NCI-H1436 treated with DMSO at 0.1 percent for 48 hours (cell line): ENCODE measurements at places on chromosomes 13 and 19.

- DNase-seq, result no peak
These were observed 366.4 kb downstream of the KLF12 start for GRCh38 chr13:73767747-73768315.

- DNase-seq, result no peak
These were observed 3.6 kb upstream of the MIER2 start for GRCh38 chr19:347946-348861.

DNA sequence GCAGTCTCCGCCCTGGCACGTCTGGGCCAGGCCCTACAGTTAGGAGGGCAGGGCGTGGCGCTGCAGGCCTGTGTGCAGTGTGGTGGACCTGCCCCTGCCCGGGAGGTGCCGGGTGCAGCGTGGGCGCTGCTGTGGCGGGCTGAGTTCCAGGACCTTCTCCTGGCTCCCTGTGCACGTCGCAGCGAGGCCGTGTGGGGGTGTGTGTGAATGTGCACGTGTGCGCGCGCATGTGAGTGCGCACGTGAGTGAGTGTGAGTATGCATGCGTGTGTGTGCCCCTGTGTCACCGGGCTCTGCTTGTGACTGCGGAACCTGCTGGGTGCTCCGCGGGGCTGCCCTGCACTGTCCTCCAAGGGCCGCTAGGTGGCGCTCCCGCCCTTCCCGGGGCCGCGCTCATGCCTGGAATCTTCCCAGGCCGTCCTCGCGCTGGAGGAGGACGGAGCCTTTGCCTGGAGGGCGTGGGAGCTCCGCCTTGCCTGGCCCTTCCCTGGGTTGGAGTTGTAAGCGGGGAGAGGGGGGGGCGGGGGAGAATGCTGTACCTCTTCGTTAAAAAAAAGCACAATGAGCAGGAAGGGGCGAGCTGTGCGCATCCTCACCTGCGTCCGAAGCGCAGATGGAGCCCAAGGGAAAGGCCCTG, 79.3 kb downstream of the KDM4B start:
- no peak for DNase-seq

DNA sequence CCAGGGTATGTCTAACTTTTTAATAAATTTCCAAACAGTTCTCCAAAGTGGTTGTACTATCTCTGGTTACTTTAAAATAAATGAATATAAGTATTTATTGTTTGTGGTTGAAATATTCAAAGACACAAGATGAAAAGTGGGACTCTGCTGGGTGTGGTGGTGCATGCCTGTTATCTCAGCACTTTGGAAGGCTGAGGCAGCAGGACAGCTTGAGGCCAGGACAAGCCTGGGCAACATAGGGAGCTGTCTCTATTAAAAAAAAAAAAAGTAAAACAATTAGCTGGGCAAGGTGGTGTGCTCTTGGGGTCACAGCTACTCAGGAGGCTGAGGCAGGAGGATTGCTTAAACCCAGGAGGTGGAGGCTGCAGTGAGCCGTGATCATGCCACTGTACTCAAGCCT, 10.4 kb downstream of the PNMA8A start:
- DNase-seq, result no peak

DNA sequence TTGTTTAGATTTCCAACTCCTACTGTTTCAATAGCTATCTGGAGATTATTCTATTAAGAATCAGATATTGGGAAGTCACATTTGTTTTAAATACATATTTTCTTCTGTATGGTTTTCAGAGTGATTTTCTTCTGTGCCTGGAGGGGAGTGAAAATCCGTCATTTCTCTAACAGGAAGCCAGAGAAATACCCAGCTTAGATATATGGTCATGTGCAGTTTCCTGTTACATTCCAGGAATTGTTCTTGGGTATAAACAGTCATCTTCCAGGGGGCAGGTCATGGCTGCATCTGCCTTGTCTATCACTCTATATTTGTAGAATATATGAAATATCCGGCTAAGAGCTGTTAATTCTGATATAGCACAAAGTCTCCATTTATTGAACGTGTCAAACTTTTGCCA, 77.5 kb upstream of the MIR17HG start:
- DNase-seq, result no peak

- peak; percentile 35 for DNase-seq
These were observed 37.7 kb upstream of the MCF2L start for GRCh38 chr13:112931028-112931934.

DNA sequence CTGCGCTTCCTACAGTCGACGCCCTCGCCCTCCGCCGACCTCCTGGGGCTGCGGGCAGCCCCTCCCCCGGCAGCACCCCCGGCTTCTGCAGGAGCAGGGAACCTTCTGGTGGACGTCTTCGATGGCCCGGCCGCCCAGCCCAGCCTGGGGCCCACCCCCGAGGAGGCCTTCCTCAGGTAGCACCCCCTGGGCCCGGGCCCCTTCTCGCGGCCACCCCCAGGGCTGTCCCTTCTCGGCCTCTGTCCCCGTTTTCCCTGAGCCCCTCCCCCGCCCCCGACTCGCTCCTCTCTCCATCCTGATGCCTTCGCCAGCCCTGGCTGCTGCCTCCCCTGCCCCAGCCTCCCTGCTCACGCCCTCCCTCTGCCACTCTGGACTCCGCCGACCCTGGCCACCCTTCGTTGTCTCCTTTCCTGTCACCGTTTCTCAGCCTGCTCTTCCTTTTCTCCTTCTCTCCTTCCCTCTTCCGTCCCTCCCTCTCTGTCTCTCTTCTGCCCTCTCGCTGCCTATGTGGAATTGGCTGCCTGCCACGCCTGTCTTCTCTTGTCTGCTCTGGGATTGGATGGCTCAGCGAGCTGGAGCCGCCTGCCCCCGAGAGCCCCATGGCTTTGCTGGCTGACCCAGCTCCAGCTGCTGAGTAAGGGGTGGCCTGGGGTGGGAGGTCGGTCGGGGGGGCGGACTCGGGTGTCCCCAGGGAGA, 11.0 kb downstream of the FUZ start:
- peak; percentile 40 for DNase-seq

DNA sequence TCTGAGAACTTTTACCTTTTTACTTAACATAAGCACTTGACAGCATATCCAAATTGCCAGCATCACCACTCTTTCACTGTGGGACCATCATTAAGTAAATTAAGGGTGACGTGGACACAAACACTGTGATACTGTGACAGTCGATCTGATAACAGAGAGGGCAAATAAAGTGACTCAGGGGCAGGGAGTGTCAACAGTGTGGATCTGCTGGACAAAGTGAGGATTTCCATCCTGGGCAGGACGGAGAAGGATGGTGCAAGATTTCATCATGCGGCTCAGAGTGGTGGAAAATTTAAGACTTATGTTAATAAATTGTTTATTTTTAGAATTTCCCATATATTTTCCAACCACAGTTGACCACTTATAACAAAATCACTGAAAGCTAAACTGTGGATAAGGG, 60.0 kb upstream of the WDFY2 start:
- DNase-seq, result no peak

DNA sequence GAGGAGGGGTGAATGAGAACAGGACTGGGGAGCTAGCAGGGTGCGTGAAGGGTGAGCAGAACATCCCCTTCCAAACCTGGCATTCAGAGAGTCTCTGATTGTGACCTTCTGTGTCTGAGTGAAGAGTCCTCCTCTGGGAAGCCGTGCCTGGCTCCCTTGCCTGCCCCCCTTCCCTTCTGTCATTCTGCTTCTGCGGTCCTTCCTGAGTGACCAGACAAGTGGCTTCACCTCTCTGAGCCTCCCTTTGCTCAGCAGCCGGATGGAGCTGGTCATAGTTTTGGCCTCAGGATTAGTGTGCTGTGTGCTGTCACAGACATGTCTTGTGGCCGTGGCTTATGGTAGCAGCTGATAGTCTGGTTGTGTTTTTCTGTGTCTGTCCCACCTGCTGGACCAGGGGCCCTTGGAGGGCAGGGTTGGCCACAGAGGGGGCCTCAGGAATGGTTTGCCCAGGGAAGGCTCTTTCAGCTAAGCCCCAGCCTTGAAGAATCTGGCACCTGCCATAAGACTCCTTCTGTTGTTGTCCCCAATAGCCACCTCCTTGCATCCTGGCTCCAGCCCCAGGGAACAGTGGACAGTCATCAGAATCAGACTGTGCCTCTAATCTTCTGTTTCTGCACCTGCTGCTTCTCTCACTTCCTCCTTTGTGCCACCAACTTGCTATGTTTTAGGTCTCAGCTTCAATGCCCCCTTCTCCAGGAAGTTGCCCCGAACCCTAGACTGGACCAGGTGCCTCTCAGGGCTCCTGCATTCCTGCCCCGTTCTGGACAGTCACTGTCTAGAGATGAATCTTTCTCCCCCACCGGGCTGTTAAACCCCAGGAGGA, 5.9 kb downstream of the CLPTM1 start:
- DNase-seq, result no peak

- DNase-seq, result no peak
These were observed 30.1 kb downstream of the KLF12 start for GRCh38 chr13:74103970-74104555.

DNA sequence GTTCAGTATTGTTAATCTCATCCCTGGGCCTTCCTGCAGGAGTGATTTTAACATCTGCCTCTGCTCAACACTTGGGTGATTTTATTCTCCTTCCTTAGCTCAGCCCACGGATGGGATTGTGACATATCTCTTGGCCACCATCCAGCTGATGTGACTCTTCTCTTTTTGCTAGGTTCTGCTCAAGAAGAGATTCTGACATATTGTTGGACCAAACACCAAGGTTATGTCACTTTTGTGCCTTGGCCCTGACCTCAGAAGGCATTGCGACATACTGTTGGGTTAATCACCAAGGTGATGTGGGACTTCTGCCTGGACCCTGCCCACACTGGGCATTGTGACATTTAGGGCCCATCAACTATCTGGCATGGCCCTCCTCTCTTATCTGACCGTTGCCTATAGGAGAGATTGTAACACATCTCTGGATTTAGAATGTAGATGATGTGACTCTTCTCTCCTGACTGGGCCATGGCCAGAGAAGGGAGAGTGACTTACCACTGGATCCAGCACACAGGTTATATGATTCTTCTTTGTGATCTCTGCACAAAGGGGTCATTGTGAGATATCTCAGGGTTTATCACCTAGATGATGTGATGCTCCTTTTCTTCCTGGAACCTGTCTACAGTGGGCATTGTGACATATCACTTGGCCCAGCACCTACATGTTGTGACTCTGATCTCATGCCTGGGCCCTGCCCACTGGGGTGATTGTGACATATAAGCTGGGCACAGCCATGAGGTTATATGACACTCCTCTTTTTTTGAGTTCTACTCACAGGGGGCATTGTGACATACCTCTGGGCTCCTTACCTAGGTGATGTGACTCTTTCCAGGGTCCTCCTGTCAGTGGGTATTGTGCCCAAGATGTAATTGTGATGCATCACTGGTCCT, 88.8 kb downstream of the ZNF429 start:
- no peak for DNase-seq

GRCh38 chr19:44657211-44657921, 13.7 kb downstream of the PVR start:
- DNase-seq, result no peak

DNA sequence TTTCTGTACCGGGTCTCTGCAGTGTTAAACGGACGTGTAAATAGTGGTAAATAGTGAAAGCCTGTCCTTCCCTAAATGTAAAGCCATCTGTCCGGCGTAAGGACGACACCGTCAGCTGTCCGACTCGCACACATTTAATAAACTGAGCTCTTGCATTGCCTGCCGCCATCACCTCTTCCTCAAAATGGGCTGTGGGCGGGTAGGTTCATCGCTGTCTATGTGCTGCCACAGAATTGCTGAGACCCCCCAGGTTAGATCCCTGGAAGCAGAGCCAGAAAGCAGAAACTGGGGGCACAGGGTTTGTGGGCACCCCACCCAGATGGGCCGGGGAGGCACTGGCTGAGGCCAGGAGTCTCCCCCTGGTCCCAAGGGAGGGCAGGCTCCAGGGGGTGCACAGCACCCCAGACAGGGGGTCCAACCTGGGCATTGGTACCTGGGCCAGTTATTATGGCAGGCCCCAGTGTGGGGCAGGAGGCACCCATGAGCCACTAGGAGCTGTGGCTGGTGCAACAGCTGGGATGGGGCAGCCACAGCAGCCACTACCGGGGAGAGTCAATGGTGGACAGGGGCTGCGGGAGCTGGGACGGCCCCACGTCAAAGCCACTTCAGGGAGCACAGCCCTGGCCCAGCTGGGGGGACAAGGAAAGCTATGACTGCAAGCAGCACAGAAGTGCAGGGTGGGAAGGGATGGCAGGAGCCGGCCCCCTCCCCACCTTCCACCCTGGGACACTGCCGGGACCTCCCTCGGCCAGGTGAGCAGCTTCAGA, 5.7 kb downstream of the C19orf25 start:
- no peak for DNase-seq

GRCh38 chr13:108572782-108573211, 56.6 kb upstream of the MYO16 start:
- DNase-seq, result no peak

GRCh38 chr19:48900477-48901406, 630 bp downstream of the NUCB1 start:
- DNase-seq, result no peak

DNA sequence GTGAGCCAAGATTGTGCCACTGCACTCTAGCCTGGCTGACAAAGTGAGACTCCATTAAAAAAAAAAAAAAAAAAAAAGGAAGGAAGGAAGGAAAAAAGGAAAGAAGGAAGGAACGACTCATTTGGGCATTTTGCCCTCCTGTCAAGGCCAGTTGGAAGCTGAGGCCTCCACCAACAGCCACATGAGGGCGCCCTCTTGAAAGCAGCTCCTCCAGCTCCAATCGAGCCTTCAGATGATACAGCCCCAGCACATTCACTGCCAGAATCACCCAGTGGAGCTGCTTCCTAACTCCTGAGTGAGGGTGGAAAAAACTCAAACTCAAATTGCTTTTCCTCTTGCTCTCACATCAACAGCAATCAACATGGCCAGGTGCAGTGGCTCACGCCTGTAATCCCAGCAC, 40.9 kb downstream of the GNG7 start:
- DNase-seq, result no peak

DNA sequence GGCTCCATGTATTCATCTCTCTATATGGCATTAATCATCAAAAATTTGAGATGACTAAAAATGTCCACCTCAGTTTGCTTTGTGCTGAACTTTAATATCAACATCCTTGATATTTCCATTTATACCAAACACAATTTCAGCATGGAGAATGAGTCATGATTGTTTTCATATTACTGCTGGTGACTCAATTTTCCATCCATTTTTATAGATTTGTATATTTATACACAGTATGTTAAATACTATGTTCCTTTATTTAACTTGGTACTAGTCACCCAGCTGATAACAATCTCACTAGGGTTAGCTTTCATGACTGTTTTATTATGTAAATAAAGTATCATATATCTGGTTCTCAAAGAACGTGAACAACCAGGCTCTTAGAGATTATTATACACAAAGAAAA, 1255.1 kb downstream of the SLITRK1 start:
- DNase-seq, result peak; percentile 31

DNA sequence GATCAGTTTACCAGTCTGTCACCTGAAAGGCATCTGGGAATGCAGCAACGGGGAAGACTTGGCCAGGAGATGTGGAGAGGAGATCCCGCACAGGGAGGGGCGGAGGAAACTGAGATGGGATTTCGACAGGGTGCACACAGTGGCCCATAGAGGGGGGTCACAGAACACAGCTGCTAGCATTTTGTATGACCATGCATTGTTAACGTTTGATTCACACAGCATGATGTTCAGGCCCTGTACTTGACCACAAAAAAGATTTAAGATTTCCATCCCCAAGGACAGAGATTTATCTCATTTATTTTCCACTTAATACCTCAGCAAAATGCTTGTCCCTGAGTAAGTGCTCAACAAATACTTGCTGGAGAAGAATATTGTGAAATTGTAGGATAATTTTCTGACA, 63.2 kb downstream of the RAB20 start:
- no peak for DNase-seq

GRCh38 chr13:112910616-112911280, 58.3 kb upstream of the MCF2L start:
- DNase-seq, result no peak
